Chondrocyte (in vitro differentiated cells): ENCODE measurements at places on chromosomes 3 and 15. TPM values are rescaled to one million over a fixed set of nuclear protein-coding genes. Genes with fewer than 3 reads are reported as not detected.

The CAV3 gene
- total RNA-seq: not detected in 3 replicates

The DUOX1 gene
- 0.21 TPM in 1 of 3 replicates, not detected in the others for total RNA-seq

DNA sequence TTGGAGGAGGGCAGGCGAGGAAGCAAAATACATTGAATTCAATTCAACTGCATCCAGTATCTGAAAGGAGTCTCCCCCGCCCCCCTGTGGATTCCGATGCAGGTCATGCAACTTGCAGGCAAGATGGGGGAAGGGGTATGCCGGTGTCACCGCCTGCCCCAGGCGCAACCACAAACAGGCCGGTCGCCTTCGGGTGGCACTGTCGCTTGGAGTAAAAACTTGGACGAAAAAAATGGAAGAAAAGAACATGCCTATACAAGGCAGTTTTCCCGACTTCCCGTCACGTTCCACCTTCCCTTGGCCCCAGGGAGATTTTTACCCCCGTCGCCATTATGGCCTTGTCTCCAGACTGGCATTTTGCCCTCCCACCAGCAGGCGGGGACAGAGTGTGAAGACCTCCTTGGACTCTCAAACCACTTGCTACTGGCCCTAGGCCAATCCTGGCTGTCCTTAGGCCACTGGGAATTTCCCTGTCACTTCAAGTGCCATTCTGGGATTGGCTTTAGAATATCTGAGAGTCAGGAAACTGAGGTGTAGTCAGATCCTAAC is 1.6 kb upstream of the NTRK3 start:
- DNase-seq: no peak

The TMEM212 gene
- not detected in 3 replicates for total RNA-seq

DNA sequence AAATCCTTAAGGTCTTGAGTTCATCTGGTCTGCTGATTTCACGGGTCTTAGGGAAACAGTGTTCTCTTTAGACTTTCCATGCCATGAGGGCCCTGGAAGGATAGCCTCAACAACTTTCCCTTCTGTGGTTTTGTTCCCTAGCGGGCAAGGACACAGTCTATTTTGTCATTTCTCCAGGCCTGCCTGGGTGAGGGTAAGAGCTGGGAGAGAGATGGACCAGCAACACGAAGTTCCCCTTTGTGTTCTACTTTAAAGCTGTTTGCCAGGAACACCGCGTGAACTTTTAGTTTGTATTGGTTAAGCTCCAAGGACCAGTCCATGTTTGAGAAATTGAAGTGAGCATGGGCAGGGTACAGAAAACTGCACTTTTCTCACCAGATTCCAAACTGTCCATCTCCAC is 20.9 kb downstream of the ST3GAL6 start:
- no peak for DNase-seq

The GPR62 gene
- total RNA-seq: 0.19 TPM in 1 of 3 replicates, not detected in the others

The CYP1A2 gene
- total RNA-seq: not detected in 3 replicates

The COL8A1 gene
- 2,310 to 3,570 TPM (median 2,343 TPM) in 3 replicates for total RNA-seq

The SUCLG2 gene
- total RNA-seq: 22.0 to 28.0 TPM (median 24.3 TPM) in 3 replicates

DNA sequence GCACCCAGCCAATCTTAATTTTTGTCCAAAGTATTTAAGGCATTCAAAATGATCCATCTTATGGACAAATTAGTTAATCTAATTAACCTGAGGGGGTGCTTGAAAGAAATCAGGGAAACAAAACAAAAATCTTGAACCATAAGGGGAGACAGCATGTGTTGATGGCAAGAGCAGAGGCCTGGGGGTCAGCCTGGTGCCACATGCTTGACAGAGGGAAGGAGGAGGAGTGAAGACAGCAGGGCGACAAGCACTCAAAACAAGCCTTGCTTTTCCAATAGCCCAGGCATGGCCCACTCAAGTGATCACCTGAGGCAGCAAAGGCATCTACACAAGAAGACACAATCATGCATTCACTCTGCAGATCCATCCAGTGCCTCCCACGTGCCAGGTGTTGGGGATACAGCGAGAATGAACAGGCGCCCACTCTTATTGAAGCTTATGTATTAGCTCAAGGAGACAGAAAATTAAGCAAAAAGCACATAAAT is 25.0 kb upstream of the MGLL start:
- DNase-seq: no peak

GRCh38 chr3:87333393-87333892 is 57.1 kb upstream of the POU1F1 start:
- DNase-seq: no peak

The ARHGEF26 gene
- total RNA-seq: 3.2 to 6.0 TPM (median 3.5 TPM) in 3 replicates

The PPM1L gene
- 3.3 to 9.6 TPM (median 8.5 TPM) in 3 replicates for total RNA-seq

GRCh38 chr15:39061952-39062464 is 497.4 kb upstream of the RASGRP1 start:
- no peak for DNase-seq

GRCh38 chr3:102478160-102478559 is 43.3 kb downstream of the ZPLD1 start:
- DNase-seq: no peak

- DNase-seq: no peak
These were observed 15.2 kb upstream of the EID1 start for GRCh38 chr15:48862705-48863104.

DNA sequence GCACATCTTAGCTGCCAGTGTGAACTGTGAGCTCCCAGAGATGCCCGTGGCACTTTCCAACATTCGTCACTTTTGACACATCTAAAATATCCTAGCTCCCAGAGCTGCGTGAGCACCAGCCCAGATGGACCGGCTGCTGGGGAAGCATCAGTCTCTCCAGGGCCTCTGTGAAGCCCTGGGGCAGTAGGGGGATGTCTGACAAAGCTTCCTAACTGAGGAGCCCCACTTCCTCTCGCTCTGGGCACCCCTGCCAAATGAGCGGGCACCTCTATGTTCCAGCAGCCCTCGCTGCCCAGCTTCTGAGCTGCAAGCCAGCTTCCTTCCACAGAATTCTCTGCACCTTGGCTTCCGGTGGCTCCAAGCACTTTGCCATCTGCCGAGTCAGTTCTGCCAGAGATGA is 91.1 kb downstream of the LIPC start:
- DNase-seq: no peak

The PPP1R14D gene
- not detected in 3 replicates for total RNA-seq

GRCh38 chr15:77497942-77498361 is 77.3 kb downstream of the HMG20A start:
- DNase-seq: no peak

GRCh38 chr15:60829416-60829815 is 350.5 kb upstream of the ICE2 start:
- no peak for DNase-seq

The TM4SF18 gene
- 0.20 to 1.4 TPM in 2 of 3 replicates, not detected in the other for total RNA-seq

GRCh38 chr3:107458871-107459270 is 63.9 kb upstream of the BBX start:
- DNase-seq: no peak

- DNase-seq: no peak
These were observed 563.6 kb upstream of the ADAMTS9 start for GRCh38 chr3:65251375-65251774.

GRCh38 chr15:67433495-67434099 is 87.3 kb upstream of the C15orf61 start:
- no peak for DNase-seq

GRCh38 chr3:174776123-174776522 is 83.0 kb upstream of the NAALADL2 start:
- no peak for DNase-seq

The TNFAIP8L3 gene
- total RNA-seq: 4.6 to 6.1 TPM (median 5.4 TPM) in 3 replicates

DNA sequence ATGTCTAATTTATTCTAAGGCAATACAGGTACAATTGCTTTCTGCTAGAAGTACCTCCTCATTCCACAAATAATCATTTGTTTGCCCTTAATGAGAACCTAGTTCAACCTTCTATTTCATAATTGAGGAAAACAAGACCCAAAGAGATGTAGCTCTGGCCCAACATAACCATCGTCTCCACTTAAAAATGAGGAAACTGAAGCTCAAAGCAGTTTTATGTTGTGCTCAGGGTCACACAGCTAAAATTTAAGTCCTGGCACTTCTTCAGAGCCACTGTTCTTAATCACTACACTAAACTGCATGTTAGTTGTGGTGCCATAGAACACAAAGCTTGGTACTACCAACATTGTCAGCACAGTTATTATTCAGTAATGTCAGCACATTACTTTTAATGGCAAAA is 108.0 kb downstream of the SERPINI1 start:
- DNase-seq: no peak

The RNF13 gene
- total RNA-seq: 37.0 to 43.1 TPM (median 42.1 TPM) in 3 replicates
